COR-L47 (cell line): ENCODE measurements at places on chromosomes 5 and 9.

GRCh38 chr5:171309276-171310211 lies 496 bp downstream of the TLX3 start:
- no peak for DNase-seq

- DNase-seq, result no peak
These were observed 7.2 kb downstream of the ZDHHC12 start for GRCh38 chr9:128716581-128717254.

DNA sequence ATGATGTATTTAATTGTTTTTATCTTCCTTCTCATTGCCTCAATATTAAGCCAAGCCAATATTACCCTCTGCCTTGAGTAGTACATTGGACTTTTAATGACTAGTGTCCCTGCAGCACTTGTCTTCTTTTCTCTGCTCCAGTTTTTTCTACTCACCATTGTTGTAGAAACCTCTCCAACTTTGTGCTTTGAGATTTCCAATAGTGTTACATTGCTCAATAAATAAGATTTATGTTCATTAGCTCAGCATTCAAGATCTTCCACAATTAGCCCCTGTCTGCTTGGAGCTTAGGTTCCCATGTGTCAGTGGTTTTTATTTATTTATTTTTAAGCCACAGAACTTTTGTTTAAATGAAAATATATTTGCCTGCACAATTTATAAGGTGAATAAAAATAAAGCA lies 145.3 kb downstream of the ADGRV1 start:
- DNase-seq, result no peak

DNA sequence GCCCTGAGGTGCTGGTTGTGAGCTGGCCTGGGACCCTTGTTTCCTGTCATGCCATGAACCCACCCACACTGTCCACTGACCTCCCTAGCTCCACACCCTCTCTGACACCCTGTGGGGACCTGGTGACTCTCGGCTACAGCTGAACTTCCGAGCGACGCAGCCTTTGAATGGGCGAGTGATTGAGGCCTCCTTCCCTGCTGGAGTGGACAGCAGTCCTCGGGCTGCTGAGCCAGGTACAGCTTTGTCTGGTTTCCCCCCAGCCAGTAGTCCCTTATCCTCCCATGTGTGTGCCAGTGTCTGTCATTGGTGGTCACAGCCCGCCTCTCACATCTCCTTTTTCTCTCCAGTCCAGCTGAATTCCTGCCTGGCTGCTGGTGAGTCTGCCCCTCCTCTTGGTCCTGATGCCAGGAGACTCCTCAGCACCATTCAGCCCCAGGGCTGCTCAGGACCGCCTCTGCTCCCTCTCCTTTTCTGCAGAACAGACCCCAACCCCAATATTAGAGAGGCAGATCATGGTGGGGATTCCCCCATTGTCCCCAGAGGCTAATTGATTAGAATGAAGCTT lies 6.1 kb downstream of the CA9 start:
- no peak for DNase-seq

DNA sequence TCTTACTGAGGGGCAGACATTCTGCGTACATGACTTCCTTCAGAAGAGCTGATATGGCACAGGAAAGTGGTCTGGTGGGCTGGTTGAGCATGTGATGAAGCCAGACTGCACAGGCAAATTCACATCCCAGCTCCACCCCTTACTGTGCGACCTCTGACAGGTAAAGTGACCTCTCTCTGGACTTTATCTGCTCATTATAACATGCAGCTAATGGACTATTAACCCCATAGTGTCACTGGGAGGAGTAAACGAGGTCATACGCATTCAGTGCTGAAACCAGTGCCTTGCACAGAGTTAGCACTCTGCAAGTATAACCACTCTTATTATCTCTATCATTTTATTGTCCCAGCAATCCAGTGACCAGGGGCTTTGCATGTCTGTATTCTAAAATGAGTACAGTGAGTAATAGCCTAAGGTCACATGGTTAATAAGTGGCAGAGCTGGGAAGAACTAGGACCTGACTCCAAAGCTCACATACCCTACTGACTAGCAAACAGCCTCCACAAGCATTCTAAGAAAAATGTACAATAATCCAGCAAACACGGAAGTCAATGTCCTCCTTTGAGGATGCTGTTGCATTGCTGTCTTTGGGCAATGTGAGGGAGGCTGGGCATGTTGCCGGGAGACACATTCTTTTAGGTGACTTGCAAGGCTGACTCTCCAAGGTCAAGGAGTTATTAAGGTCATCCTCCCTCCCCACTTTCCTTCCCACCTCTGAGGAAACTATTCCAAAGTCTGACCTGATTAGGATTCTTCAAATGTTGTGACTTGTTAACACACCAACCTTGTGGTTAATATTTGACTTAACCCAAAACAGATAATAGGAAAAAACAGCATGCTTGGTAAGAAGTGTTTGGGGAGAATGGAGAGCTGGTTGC lies 19.0 kb downstream of the GLRX start:
- DNase-seq, result no peak

GRCh38 chr5:94745786-94746730 lies 127.6 kb downstream of the SLF1 start:
- no peak for DNase-seq

DNA sequence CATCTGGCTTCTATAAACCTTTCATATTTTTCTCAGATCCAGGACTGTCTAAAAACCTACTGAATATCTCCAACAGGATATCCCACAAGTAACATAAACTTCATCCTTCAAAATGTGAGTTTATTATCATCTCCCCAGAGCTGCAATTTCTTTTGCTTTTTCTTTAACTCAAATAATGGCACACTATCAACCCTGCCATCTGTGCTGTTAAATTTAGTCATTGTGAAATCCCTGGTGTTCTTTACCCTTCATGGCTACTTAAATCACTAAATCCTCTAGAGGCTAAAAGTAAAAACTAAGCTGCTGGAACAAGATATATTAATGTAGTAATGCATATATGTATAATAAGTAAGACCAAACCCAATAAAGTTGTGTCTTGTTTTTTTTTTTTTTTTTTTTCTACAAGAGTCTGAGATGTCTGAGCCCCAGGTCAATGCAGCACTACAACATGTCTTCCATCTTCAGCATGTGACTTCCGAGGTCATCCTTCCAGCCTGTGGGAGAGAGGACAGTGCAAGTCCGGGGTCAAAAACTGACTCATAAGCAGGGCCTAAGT lies 362.9 kb downstream of the ADGRV1 start:
- DNase-seq, result no peak

DNA sequence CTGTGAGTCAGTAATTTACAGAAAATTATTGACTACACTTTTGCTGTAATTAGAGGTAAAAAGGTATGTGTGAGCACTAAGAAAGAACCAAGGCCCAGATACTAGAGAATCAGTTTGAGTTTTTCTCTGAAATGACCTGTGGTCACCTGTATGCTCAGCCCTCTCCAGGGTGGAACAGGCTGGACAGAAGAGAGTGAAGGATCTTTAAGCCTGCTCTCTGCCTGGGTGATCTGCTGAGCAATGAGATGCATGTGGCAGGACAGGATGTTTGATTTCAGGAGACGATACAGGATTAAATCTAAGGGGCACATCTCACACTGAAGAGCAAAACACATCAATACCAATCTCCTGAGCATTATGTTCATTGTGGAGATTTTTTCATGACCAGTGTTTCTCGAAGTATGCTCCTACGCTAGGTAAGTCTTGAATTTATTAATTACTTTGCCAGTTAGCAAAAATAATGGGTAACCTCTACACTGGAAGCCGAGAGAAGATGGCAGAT lies 25.5 kb downstream of the HMGCR start:
- no peak for DNase-seq

DNA sequence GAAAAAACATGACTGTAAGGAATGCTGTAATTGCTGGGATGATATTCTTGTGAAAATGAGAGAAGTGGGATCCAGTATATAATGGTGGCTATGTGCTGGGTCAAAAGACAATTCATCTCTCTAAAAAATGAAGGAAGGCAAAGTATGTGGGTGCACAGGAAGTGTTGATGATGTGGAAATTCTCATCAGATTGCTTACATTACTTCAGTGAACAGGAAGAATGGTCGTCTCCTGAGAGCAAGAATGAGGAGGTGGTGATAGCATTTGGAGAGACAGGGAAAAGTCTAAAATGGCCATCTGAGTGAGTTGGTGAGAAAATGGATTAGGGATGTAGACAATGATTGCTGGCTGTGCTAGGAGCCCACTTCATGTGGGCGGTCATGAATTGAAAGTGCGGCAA lies 253.5 kb upstream of the NREP start:
- no peak for DNase-seq

DNA sequence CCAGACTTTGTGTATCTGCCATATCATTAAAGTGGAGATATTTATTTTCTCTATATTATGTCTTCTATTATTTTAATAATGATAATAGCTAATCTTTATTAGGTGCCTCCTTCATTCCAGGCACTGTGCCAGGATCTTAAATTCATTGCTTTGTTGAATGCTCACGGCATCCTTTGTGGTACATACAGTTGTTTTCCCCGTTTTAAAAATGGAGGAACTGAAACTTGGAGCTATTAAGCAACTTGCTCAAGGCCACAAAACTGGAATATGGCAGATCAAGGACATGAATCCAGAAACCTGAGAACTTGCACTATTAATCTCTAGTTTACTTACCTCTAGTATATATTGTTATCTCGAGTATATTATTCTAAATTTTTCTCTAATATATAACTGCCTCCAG lies 41.5 kb upstream of the PPP3R2 start:
- DNase-seq, result no peak

DNA sequence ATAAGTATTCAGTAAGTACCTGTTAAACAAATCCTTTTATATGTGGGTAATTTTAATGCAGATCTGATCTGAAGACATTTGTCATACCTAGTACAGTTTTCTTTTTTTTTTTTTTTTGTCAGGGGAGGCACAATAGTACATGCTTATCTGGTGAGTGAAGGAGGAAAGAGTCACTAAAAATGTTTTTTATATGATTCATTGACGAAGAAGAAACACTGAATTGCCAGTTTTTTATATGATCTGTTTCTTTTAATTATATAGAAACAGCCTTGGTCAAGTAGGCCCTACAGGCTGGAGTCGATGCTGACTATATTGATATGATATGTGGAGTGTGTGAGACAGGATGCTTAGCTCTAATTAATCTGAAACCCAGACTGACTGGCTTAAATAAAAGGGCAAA lies 315.2 kb downstream of the PSAT1 start:
- DNase-seq, result no peak

GRCh38 chr9:77569335-77569734 lies 78.8 kb downstream of the GNA14 start:
- DNase-seq, result peak; percentile 59

- DNase-seq, result no peak
These were observed 23.4 kb downstream of the ARSB start for GRCh38 chr5:78961743-78962142.

GRCh38 chr9:33659921-33660320 lies 135.4 kb upstream of the PRSS3 start:
- no peak for DNase-seq

DNA sequence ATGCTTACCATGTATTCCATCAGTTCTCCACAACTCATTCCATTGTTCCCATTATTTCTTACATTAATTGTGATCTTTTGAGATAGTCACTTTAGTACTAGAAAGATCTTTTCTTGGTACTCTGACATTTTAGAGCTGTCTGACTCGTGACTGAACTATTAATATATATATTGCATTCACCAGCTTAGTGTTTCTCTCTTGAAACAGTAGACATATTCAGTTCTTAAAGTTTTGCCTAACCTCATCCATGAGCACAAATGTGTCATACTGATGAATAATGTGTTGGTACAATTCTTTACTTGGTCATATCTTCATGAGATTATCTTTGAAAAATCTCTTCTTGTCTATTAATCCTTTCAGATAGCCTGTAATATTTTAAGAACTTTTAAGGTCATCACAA lies 74.3 kb downstream of the NLN start:
- no peak for DNase-seq

DNA sequence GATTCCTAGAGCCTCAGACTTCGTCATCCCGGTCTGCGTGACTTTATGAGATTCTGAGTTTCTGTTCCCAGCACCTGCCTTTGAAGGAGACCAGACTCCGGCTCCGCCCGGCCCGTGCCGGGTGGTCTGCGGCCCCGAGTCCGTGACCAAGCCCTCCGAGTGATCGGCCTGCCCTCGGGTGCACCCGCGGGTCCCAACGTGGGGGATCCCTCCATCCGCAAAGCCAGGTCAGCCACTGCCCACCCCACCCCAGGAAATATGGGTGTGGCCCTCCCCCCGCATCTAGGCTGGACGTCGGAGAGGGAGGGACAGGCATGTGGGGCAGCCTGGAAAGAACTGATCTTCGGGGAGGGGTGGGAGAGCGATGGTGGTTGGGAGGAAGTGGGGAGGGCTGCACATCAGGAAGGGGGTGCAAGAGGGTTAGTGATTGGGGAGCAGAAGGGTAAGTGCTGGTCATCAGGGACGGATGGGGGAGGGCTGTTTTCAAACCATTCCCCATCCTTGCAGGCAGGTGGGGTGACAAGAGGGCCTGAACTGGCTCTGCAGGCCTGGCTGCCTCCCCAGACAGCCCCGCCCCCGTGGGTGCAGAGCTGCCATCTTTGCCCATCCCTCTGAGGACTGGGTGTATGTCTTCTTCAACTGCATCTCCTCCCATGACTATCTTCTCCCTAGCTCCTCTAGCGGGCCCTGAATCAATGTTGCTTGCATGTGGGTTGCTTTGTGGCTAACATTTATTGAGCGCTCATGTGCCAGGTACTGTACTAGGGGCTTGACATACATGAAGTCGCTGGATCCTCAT lies 747 bp downstream of the LRSAM1 start:
- DNase-seq, result peak; percentile 27

GRCh38 chr5:106680330-106680729 lies 990.4 kb downstream of the EFNA5 start:
- no peak for DNase-seq

GRCh38 chr9:83583151-83584014 lies 39.6 kb upstream of the IDNK start:
- peak; percentile 17 for DNase-seq

DNA sequence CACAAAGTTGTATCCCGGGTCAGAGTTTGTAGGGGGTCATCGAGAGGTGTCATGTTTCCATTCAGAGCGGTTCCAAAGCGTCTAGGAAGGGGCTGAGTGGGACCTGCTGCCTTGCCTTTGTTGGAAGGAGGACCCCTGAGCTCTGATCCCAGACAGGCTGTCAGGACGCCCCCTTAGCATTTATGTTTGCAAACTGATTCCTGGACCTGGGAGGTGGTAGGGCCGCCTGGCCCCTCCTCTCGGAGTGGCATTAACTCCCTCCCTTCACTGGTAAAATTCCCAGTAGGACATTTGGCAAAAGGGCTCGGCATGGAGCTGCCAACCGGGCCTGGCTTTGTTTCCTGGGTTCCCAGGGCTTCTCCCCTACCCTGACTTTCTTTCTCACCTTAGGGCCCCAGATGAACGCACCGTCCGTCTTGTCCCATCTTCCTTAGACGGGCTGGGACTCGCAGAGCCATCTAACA lies 2.5 kb downstream of the JADE2 start:
- no peak for DNase-seq
